ENCODE measurements at places on chromosomes 5 and 9. TPM values are rescaled to one million over a fixed set of nuclear protein-coding genes. Genes with fewer than 3 reads are reported as not detected.

The MED27 gene
- total RNA-seq: 32.7 TPM

The SAXO1 gene
- total RNA-seq: not detected

The BAAT gene
- total RNA-seq: not detected

DNA sequence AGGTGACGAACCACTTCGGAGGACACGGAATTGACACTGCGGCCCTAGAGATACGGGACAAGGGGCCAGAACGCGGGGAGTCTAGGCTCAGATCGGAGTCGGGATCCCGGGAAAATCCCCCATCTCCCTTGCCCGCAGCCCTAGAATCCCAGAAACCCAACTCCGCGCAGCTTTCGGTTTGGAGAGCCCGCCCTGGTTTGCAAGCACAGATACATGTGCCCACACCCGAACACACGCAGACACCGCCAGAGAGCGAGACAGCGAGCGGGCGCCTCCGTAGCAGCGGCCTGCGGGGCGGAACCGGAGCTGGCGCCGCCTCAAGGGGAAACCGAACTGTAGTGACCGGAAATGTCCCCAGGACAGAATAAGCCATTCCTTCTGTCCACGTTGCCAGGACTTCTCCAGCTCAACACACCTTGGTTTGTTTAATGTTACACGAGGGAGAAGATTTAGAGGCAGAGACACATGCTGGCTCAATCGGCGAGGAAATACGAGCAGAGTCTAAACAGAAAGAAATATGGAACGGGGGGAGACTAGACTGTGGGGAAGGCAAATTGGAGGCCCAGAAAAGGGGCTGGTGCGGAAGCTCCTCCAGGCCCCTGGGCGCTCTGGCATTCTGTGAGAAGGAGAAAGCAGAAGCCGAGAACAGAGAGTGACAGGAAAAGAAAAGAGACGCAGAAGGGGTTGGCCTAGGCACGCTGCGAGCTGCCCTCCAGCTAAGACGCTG, 2.9 kb upstream of the PAX5 start:
- H3K27ac ChIP-seq: no peak overlapping the region
- DNase-seq: no peak
- peaks cover 27% of the 10 kb centered on the region for H3K4me1 ChIP-seq

GRCh38 chr5:139658928-139659667, 10.9 kb downstream of the CXXC5 start:
- DNase-seq: no peak
- H3K27me3 ChIP-seq: no peaks in the 10 kb centered on the region
- no peaks in the 10 kb centered on the region for H3K36me3 ChIP-seq
- H3K27ac ChIP-seq: no peak overlapping the region
- peaks cover 70% of the 10 kb centered on the region for H3K4me1 ChIP-seq

DNA sequence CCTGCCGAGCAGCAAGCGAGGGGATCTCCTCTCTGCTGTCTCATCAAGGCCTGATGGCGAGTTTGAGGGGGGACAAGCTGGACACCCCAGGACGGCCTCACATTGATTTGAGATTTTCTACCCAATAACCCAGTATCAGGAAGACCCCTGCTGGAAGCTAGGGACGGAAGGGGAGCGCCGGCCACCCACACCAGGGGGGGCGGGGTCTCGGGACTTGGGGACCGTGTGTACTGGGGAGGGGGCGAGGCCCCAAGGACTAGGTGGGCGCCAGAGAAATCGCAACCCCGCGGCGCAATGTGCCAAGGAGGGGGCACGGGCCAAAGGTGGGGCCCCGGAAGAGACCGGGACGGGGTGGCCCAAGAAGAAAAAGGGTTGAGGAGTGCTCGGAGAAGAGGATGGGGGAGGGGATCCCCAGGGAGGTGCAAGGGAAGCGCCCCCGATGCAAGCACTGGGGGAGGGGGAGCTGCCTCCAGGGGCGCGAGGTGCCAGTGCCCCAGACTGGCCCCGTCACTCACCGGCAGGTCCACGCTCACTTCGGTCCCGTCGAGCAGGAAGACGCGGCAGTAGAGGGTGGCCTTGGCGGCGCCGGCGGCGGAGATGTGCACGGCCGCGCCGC, 1.1 kb downstream of the EPB41L4B start:
- H3K27me3 ChIP-seq: peaks cover 8% of the 10 kb centered on the region
- H3K27ac ChIP-seq: no peak overlapping the region
- DNase-seq: peak; percentile 64
- H3K36me3 ChIP-seq: no peaks in the 10 kb centered on the region
- H3K4me3 ChIP-seq: peak overlapping the region; percentile 78

GRCh38 chr9:68973619-68974018, 40.3 kb downstream of the PRKACG start:
- no peaks in the 10 kb centered on the region for H3K4me1 ChIP-seq
- H3K36me3 ChIP-seq: no peaks in the 10 kb centered on the region
- DNase-seq: no peak
- no peak overlapping the region for H3K4me3 ChIP-seq
- H3K27me3 ChIP-seq: no peaks in the 10 kb centered on the region
- no peak overlapping the region for H3K27ac ChIP-seq

GRCh38 chr9:112012026-112012902, 115.7 kb downstream of the UGCG start:
- no peak overlapping the region for H3K4me3 ChIP-seq
- H3K27ac ChIP-seq: no peak overlapping the region
- DNase-seq: no peak
- H3K4me1 ChIP-seq: no peaks in the 10 kb centered on the region

DNA sequence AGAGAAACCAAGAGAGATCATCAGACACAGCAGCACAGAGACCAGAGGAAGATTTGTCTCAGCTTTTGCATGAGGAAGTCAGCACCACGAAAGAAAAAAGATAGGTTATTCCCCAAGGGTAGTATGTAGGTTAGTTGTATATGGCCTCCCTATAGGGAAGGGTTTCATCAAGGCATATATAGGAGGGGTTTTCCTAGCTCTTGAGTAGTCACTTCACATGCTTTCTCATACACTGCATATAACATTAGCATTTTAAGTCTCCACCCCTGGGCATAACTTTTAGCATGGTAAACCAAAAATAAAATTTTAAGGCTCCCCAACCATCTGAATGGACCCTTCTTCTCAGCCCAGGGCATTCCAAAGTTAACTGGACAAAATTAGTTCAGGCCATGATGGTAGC, 1571.6 kb upstream of the ACO1 start:
- no peaks in the 10 kb centered on the region for H3K4me1 ChIP-seq
- H3K27ac ChIP-seq: no peak overlapping the region
- no peaks in the 10 kb centered on the region for H3K27me3 ChIP-seq
- no peak overlapping the region for H3K4me3 ChIP-seq
- no peak for DNase-seq

GRCh38 chr9:130897848-130898551, 1.4 kb upstream of the QRFP start:
- DNase-seq: no peak
- H3K4me3 ChIP-seq: no peak overlapping the region

All from H1 (cell line).